ENCODE measurements at places on chromosomes 4 and X.

DNA sequence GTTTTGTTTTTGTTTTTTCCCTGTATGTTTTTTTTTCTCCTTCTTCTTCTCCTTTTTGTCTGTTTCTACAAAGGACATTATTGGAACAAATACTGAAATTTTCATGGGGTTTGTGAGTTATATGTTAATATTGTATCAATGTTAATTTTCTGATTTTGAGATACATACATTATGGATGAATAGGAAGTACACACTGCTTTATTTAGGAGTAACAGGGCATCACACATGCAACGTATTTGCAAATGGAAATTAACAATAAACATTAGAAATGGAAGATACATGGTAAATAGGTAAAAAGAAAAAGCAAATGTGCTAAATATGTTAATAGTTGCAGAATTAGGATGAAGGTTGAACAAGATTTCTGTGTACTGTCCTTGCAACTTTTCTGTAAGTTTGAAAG, 477.2 kb upstream of the INTU start:
- no peak for DNase-seq

DNA sequence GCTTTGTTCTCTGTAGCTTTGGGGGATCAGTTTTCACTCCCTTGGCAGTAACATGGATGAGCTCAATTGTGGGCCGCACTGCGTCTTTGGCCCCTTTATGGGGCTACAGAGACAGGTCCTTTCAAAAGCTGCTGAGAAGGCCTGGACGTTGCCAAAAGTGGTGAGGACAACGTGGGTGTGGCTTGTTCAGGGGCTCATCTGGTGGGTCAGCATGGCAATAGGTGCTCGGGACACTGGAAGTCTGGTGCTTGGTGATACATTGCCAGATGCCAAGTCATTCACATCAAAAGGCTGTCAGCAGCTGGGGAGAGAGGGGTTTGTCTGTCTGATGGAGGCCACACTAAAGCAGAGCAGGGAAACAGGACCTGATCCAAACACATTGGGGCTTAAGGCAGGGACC, 149.8 kb upstream of the EOLA2 start:
- no peak for DNase-seq

GRCh38 chr4:69764311-69764710, 3.9 kb upstream of the SULT1B1 start:
- no peak for DNase-seq

DNA sequence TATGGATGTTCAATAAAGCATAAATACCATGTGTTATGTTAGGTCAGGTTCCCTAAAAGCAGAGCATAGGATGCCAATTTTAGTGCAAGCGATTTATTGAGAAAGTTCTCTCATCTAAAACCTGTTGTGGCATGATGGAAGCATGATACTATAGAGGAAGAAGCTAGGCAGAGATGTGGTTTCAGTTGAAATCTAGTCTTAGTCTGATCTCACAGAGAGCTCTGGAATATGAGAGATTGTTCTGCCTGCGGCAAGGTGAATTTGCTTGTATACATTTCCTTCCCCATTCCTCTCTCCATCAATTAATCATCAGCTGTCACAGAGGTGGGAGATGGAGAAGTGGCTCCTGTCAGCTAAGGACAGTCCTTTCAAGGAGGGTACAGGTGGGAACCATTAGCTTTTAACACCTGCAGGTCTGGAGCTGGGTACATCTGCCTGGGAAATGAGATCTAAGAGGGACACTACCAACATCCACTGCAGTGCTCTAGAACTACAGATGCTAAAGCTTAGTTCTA, 252.4 kb downstream of the CFAP299 start:
- no peak for DNase-seq

DNA sequence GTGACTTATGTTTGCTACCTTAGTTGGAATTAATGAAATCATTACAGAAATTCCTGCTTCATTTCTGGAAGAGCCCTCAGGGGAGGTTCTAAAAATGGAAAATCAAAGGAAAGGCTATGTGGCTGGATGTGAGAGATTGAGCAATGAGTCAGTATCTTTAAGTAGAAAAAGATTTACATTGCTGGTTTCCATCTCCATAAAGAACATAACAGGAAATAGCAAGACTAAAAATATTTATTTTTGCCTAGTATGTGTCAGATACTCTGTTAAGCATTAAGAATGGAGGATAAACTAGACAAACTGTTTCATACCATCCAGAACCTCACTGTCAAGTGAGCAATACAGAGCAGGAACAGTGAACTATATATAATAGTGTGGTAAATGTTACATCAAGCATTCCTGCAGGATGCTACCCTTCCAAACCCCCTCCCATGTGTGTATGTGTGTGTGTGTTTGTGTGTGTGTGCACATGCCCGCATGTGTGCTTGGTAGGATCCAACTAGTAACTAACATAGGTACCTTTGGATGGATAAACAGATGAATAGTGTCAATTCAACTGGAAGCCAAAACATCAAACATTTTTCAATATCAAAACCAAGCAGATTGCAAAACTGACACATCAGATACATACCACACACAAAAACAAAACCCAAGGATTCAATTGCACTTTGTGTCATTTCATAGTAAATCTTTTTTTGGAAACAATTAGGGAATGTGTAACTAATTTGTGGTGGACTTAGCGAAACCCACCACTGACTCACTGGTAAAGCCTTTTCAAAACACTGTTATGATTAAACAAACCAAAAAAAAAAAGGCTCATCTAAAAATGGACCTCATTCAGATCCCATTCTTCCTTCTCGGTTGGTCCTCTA, 223.4 kb downstream of the SHROOM3 start:
- DNase-seq = no peak

- DNase-seq = no peak
Measured at GRCh38 chr4:139628184-139629012, 37.2 kb upstream of the MGST2 start.

- DNase-seq = no peak
Measured at GRCh38 chr4:184843984-184844554, 18.3 kb upstream of the ACSL1 start.

DNA sequence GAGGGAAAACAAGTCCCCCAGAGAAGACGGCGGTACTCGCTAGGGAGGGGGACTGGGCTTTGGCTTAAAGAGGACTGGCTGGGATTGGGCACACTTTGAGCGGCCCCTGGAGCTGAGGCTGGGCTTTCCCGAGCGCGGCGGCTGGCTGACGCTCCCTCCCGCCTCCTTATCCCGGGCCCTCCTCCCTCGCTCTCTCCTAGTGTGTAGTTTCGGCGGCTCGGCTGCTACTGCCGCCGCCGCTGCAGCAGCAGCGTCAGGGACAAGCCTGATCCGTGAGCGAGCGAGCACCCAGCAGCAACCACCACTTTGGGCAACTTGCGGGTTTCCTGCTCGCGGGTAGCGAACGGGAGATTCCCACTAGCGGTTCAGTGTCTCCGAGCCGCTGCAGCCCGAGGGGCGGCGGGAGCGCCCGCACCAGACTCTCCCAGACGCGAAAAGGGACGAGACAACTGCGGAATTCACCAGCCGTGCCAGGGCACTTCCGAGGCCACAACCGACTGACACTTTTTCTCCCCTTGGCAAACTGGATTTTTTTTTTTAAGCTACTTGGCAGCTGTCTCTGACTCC, 632 bp upstream of the PCDH7 start:
- DNase-seq = no peak

- DNase-seq = no peak
Measured at GRCh38 chr4:17811078-17811603, 362 bp downstream of the NCAPG start.

DNA sequence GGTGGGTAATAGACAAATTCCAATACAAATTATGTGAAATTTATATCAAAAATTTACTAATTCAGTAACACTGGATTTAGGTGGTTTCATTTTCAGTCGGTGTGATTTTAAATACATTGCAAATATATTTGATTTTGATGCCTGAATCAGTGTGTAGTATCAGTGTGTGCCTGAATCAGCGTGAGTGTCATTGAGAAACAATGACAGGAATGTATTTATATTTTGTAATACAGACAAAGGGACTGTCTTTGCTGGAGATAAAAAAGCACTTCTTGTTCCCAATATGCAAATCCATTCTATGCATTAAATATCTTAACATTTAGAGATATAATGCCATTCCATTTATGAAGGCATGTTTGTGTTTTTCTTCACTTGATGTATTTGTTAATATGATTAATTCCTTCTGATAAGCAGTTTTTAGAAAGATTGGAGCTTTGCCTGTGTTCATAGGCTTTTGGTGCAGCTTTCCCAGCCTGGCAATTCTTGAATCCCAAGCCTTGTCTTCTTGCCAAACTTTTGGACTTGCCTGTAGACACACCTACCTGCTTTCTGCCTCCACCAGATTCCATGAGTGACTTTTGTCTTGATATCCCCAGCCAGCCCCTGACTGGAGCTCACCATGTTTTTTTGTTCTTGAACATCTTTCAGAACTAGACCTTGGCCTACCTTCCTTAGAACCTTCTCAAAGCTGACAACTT, 243.8 kb downstream of the ADGRL3 start:
- DNase-seq = no peak

DNA sequence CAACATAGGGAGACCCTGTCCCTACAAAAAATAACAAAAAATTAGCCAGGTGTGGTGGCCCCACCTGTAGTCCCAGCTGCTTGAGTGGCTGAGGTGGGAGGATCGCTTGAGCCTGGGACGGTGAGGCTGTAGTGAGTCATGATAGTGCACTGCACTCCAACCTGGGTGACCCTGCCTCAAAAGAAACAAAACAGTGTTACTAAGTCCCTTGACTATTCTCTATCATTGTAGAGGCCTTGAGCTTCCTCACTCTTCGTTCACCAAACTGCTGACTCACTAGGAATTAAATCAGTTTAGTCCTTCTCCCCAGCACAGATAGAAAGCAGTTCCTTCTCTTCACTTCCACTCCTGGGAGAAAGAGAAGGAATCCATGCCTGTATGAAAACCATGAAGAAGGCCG, 14.5 kb downstream of the CDS1 start:
- DNase-seq = no peak

- no peak for DNase-seq
Measured at GRCh38 chrX:69076088-69076487, 89.2 kb downstream of the PJA1 start.

- no peak for DNase-seq
Measured at GRCh38 chrX:626745-627509, 3.7 kb upstream of the SHOX start.

GRCh38 chrX:71666240-71667223, 814 bp upstream of the LOC101059915 start:
- no peak for DNase-seq

DNA sequence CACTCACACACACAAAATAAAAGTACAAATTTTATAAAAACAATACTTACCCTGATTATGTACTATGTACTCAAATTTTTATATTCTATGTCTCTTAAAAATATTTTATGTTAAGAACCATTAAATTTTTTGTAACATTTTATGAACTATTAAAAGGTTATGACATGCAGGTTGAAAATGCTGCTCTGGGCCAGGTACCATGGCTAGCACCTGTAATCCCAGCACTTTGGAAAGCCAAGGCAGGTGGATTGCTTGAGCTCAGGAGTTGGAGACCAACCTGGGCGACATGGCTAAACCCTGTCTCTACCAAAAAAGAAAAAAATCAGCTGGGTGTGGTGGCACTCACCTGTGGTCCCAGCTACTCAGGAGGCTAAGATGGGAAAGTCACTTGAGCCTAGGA, 29.4 kb upstream of the SPINK2 start:
- no peak for DNase-seq

DNA sequence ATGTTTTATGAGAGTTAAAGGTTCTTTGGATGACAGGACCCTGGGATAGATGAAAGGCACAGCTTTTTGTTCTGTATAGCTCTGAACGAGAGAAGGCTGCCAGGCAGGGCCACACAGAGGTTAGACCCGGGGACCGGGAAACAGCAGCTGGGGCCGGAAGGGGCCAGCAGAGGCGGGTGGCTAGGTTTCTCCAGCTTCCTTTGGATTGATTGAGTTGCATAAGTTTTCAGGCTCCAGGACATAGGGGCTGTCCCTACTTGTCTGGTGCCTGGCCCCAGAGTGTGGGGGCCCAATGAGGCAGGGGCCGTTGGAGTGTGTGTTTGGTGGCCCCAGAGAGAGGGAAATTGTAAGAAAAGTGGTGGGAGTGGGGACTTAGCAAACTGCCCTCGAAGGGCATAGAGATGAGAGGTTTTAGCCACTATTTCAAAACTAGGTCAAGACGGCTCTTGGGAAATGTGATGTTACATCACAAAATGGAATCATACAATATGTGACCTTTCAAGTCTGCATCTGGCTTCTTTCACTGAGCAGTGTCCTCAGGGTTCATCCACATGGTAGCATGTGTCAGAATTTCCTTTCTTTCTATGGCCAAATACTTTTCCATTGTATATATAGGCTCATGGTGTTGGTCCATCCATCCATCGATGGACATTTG, 3.7 kb downstream of the ZFP92 start:
- DNase-seq = no peak

GRCh38 chrX:144715337-144715736, 532.0 kb upstream of the SPANXN1 start:
- DNase-seq = no peak

GRCh38 chr4:70531981-70532380, 13.6 kb downstream of the AMTN start:
- no peak for DNase-seq

- no peak for DNase-seq
Measured at GRCh38 chr4:75841641-75842520, 60.4 kb downstream of the PPEF2 start.

DNA sequence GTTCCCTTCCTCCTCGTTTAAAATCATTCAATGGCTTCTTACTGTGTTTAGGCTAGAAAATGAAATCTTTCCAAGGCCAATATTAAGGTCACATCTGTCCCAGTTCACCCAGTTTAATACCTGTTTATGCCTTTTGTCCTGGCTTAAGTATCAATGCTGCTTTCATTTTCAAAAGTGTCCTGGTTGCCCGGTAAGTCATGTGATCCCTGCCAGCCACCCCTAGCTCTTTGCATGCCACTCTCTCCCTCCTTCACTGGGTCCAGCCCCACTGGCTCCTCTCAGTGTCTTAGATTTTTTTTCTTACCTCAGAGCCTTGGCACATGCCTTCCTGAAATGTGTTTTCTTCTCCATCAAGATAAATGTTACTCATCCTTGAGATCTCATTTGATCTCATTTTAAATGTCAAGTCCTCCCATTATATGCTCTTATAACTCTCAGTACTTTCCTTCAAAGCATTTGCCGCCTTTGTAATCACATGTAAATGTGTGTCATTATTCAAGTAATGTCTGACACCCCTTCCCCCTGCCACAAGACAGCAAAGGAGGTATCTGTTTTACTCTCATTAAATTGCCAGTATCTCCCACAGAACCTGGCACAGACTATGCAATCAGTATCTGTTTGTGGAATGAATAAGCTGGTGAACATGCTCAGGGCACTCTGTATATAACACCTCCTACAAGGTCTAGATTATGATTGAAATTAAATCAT, 472.5 kb upstream of the RPS6KA3 start:
- no peak for DNase-seq

DNA sequence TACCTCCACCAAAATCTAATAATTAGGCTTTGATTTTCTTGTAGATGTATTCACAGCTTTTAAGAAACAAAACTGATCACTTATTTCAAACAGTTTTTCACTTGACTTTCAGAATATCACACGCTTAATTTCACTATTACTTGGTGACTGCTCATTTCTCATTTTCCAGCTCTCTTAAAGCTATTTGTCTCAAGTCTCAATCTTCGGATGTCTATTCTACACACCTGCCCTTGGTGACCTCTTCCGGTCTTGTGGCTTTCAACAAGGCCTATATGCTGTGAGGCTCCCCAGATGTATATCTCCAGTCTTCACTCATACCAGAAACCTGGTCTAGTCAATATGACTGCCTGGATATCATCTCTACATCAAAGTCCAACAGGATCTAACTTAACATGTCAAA, 34.9 kb upstream of the ANXA10 start:
- DNase-seq = no peak
